ENCODE measurements at places on chromosomes 4 and X.

- DNase-seq: no peak
These were observed 11.7 kb downstream of the RELL1 start for GRCh38 chr4:37674439-37674838.

DNA sequence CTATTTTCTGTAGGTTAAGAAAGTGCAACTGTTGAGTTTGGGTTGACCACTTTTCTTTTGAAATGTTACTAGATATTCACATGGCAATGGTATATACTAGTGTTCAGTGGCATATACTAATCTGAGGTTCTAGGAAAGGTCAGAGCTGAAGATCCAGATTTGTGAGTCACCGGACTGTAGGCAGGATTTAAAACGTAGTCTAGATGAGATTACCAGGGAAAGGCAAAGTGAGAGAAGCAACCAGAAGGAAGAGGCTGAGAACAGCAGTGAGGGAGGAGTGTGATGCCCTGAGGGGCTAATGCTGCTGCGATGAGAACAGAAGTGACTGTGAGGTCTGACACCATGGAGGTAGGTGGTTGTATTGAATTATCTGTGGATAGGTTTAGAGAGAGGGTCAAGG lies 9.7 kb upstream of the PLA2G12A start:
- DNase-seq: no peak

DNA sequence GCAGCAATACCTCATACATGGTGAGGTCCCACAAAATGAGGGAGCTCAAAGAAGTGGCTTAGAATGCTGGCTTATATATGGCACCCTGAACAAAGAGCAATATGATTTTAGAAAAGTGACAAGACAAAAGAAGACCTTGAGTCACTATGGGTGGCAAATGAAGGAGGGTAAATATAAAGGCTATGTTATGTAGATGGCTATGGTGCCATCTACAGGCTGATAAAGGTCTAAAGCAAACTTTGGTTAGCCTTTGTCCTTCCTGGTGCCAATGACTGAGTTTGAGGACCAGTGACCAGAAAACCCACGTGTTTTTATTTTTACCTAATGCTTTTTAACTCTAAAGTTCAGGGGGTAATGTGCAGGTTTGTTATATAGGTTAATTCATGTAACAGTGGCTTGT lies 151.8 kb downstream of the CCNG2 start:
- no peak for DNase-seq

GRCh38 chrX:39144323-39144722 lies 343.1 kb downstream of the MID1IP1 start:
- DNase-seq: no peak

- DNase-seq: no peak
These were observed 784 bp downstream of the MAP7D3 start for GRCh38 chrX:136250191-136251040.

DNA sequence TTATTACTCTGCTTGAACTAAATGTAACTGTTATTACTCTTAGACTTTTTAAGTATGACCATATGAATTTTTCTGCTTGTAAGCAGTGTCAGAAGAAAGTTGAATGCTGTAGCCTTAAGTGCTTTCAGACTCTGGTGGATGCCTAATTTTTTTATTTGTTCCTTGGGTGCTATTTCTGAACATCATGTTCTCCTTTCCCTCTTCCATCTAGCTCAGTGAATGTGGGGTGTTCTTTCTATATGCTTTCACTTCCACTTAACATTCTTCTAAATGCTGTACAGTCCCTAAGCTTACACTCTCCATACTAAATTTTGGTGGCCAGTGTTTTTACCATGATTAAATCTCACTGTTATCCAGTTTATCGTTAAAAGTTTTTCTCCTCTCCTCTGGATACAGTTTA lies 3.6 kb downstream of the DCK start:
- DNase-seq: no peak

GRCh38 chrX:132634521-132634920 lies 145.7 kb upstream of the MBNL3 start:
- DNase-seq: no peak

DNA sequence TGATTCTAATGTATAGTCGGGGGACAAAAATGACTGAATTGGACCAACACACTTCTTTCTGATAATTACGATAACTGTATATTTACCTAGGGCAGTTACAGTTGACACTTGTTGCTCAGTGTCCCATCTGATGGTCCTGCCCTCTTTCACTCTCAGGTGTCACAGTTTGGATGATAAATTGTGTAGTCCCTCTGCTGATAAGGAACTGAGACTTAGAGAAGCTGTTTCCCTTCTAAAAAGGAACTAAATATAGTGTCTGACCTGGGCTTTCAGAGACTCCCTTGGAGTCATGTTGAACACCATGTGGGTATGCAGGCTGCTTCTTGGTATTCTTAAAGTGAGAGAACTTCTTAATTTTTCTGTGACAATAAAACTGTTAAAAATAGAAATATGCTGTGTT lies 23.7 kb upstream of the PNPLA4 start:
- no peak for DNase-seq

DNA sequence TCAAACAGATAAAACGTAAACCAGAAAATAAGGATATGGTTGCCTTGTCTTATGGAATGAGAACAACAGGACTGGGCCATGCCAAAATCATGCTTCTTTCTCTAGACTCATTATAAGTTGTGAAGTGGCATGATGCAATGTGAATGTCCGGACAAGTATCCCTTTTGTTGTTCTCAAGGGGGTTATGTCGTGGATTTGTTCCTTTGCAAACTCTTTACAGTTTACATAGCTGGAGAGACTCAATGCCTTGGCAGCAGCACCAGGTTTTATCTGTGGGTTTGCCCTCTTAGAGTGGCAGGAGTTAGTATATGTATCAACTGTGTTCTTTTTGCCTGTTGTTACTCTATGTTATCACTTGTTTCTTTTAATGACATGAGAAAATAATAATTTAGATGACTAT lies 41.4 kb downstream of the SPRY1 start:
- no peak for DNase-seq

DNA sequence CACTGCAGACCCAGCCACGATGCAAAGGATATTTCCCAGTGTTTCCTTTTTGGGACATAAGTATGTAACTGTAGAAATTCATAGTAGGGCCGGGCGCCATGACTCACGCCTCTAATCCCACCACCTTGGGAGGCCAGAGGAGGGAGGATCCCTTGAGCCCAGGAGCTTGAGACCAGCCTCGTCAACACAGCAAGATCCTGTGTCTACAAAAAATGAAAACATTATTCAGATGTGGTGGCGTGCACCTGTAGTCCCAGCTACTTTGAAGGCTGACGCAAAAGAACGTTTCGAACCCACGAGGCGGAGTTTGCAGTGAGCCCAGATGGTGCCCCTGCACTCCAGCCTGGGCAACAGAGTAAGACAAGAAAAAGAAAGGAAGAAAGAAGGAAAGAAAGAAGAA lies 49.2 kb downstream of the CRLF2 start:
- DNase-seq: no peak

DNA sequence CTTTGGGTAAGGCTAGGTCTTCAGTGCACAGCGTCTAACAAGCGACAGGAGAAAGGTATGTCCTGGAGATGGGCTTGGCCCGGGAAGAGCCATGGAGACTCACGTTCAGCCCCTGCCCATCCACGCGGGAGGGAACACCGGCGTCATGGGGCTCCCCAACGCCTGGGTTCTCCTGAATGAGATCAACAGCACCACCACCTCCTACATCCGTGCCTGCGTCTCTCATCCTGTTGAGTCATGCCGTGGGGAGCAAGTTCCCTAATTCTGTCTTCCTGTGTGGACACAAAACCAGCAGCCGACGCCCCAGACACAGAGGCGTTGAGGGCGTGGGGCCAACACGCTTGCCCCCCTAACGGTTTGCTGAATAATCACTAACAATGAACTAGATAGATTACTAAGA lies 20.1 kb upstream of the IL3RA start:
- peak; percentile 87 for DNase-seq

Measured in GF-D8 (cell line).